ENCODE measurements at places on chromosomes 11 and 22.

DNA sequence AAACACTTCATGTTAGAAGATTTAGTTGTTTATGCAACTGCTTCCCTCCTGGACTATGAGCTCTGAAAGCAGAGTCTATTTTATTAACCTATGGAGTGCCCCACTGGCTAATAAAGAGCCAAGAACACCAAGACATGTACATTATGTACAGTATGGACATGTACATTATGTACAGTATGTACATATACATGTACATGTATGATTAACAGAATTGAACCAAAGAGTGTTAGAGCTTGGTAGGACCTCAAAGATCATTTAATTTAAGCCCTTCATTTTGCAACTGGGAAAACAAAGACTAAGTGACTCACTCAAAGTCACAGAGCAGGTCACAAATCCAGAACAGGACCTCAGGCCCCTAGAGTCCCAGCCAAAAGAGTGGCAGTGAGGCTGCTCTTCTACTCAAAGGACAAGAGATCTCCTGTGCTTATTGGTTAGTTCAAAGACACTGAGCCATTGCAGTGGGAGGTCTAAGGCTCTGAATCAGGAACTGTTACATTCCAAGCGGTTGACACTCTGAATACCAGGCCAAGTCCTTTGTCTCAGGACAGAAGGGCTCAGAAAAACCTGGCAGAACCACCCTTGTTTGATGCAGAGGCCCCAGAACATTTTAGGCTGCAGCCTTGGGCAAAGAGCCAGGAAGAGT, 103.8 kb downstream of the FAM168A start:
- DNase-seq = peak; percentile 34

DNA sequence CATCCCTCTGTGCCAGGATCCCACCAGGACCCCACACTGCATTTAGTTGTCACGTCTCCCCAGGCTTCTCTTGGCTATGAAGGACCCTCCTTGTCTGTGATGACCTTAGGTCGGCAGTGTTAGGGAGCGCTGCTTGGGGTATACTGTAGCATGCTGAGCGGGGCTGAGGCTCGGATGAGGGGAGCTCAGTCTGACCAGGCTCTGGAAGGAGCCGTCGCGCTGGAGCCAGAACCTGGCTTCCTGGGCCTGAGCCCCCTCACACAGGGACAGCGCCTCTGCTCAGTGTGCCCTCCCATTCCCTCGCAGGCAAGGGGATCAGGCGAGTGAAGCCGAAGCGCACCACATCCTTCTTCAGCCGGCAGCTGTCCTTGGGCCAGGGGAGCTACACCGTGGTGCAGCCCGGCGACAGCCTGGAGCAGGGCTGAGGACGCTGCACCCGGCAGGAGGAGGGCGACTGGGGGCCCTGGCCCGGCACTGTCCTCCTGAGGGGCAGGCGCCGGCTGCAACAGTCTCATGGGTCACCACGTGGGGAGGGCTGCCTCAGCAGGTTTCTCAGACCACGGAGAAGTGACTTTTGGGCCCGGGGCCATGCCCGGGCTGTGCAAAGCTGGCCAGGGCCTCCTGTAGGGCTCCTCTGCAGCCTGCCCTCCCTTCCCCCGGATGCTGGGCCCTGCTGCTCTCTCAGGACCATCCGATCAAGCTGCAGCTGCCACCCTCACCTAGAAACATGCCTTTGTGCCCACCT, 11.5 kb upstream of the NEAT1 start:
- DNase-seq = no peak

GRCh38 chr11:90698238-90698637, 475.4 kb upstream of the CHORDC1 start:
- no peak for DNase-seq

DNA sequence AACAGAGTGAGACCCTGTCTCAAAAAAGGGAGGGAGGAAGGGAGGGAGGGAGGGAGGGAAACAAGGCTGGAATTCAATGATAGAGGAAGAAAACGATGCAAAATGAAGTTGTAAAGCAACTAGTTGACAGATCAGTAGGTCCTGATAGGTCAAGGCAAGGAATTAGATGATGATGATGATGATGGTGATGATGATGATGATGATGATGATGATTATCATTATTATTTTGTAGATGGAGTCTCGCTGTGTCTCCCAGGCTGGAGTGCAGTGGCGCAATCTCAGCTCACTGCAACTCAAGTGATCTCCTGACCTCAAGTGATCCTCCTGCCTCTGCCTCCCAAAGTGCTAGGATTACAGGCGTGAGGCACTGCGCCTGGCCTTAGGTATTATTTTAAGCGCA, 11.3 kb upstream of the L3MBTL2 start:
- no peak for DNase-seq

GRCh38 chr22:25746012-25746373, 4.0 kb downstream of the MYO18B start:
- no peak for DNase-seq

- no peak for DNase-seq
Observed at GRCh38 chr22:46748908-46749675, 11.0 kb upstream of the CERK start.

- no peak for DNase-seq
Observed at GRCh38 chr11:134589129-134589528, 177.1 kb upstream of the B3GAT1 start.

- no peak for DNase-seq
Observed at GRCh38 chr11:123238297-123238696, 43.2 kb upstream of the CLMP start.

GRCh38 chr11:76839311-76839710, 21.4 kb upstream of the ACER3 start:
- no peak for DNase-seq

GRCh38 chr11:100929377-100929776, 200.2 kb downstream of the PGR start:
- no peak for DNase-seq

- no peak for DNase-seq
Observed at GRCh38 chr22:30647536-30647935, 12.0 kb downstream of the SLC35E4 start.

DNA sequence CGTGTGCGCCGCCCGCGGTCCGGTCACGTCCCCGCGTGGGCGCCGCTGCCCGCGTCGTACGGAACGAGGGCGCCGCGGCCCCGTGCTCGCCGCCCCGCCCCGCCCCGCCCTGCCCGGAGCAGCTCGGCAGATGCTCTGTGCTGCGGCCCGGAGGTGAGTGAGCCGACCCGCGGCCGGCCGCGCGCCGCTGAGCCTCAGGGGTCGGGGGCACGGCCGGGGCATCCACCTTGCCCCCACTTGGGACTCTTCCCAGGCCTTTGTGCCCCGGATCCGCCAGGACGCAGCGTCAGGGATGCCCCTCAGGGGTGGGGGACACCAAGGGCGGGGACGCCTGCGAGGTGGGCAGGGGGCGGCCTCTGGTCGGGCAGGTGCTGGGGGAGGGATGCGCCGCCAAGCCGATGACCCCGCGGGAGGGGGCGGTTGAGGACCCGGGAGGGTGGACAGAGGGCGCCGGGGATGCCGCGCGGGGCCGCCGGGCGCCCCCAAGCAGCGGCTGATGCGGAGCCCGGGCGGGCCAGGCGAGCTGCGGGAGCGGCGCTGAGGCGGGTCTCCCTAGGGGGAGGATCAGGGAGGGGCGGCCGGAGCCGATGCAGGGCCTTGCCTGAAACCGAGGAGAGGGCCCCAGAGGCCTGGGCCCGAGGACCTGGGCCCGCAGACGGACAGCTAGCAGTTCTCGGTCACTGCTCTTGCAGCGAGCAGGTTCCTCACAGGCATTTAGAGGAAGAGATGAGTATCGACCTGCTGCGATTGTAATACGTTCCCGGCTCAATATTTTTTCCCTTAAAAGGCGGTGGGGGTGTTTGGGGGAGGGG, at the start of gene GNAZ:
TSS of gene GNAZ (plus strand) at position 102 of the 812 bp plus-strand sequence. CDS start 25,177 bp downstream, outside the sequence.
- no peak for DNase-seq

DNA sequence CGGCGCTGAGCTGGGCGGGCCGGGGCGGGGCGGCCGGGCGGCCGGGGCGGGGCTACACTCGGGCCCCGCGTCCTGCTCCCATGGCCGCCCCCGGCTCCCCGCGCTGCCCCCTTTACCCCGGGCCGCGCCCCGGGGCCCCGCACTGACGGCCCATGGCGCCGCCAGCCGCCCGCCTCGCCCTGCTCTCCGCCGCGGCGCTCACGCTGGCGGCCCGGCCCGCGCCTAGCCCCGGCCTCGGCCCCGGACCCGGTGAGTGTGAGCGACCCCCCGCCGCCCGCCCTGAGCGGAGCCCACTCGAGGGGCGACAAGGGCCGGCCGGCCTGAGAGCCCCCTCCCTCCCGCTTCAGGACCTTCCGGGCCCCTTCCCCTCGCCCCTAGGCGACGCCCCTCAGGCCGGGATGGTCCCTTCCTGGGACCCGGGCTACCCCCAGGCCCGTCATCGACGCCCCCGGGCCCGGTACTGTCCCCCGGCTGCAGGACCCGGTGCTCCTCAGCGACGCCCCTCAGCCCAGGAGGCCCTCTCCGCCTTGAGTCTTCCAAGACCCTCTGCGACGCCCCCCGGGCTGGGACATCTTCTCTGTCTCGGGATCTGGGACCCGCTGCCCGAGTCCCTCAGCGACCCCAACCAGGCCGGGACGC, at the start of gene KREMEN1:
TSS of gene KREMEN1 (plus strand) at position 57 of the 639 bp plus-strand sequence. CDS start at position 153, 96 bp downstream.
- DNase-seq = no peak

GRCh38 chr11:8863838-8864237, 47.2 kb upstream of the AKIP1 start:
- no peak for DNase-seq

DNA sequence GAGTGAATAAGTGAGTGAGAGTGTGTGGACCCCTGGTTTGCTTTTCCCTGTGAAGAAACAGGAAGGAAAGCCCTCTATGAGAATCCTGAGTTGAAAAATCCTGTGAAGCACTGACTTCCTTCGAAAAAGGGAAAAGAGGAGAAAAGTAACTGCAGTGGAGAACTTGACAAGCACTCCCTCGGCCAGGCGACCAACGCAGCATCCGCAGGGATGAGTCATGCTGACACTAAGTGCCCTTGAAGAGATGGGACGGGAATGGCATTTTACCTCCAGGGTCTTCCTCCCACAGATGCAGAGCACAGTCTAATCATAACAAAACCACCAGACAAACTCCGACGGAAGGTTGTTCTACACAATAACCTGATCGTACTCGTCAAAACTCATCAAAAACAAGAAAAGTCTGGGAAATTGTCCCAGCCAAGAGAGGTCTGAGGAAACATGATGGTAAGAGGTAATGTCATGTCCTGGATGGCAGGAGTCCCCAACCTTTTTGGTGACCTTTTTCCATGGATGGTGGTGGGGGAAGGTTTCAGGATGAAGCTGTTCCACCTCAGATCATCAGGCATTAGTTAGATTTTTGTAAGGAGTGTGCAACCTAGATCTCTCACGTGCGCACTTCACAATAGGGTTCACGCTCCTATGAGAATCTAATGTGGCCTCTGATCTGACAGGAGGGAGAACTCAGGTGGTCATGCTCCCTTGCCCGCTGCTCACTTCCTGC, 132.2 kb upstream of the B3GAT1 start:
- DNase-seq = no peak

GRCh38 chr22:36258701-36259614, 6.0 kb downstream of the APOL1 start:
- DNase-seq = no peak

GRCh38 chr22:42162728-42163489, 32.3 kb upstream of the CYP2D6 start:
- DNase-seq = no peak

GRCh38 chr11:39570526-39570925, 1888.9 kb downstream of the LRRC4C start:
- no peak for DNase-seq

DNA sequence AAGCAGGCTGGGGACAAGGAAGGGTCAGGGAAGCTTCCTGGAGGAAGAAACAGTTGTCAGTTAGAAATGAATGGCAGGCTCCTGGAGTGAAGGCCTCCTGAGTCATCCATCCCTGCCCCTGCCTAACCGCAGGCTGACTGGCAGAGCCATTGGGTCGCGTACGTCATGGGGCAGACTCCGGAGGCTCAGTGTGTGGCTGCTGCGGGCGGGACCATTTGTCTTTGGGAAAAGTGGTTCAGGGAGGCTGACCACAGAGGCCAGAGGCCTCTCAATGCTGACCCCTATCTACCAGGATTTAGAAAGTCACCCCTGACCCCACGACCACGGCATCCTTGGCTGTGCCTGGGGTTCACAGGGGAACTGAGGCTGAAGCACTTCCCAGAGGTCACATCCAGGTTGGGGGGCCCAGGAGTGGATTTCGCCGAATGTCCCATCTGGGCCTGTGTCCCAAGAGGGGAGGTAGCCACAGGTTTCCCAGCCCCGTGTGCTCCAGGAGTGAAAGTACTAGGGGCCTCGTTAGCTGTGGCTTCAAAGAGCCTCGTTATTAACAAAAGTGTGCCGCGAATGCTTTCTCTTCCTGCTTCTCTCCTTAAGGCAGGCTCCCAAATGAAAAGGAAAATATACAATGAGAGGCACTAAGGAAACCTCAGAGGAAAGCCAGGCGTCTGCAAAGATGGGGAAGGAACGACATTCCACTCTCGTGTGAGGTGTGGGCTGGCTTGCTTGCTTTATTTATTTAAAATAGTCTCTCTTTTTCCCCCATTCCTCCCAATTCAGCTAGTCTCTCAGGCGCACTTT, 58.9 kb downstream of the FLRT1 start:
- peak; percentile 20 for DNase-seq

DNA sequence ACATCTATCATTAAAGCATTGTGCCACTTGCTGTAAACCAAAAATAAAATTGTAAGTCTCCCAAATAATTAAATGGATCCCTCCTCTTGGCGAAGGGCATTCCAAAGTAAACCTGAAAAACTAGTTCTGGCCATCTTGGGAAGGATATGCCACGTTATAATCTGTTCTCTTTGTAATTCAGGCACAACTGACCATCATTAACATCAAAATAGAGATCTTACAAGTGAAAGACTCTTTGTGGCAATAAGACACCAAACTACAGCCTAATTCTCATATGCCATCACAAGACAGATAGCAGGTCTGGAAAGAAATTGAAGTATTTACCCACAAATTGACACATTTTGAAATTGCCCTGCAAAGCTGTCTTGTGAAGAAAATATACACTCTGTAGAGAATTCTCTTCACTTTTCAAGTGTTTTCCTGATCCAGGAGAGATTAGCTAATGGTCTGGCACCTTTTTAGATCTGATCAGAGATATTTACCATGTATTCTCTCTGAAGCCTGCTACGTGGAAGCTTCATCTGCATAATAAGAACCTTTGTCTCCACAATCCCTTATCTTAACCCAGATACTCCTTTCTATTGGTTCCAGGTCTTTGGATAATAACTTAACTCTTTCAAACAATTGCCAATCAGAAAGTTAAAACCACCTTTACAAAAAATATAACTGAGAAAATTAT, 630.4 kb upstream of the CCDC179 start:
- DNase-seq = no peak

- no peak for DNase-seq
Observed at GRCh38 chr11:114246321-114247069, 49.7 kb upstream of the NNMT start.

- no peak for DNase-seq
Observed at GRCh38 chr22:19130959-19131684, at the start of gene TSSK2. Gene TSSK2, plus strand, starts transcription at chr22:19131308. Its CDS starts 92 bp downstream, at chr22:19131400.

DNA sequence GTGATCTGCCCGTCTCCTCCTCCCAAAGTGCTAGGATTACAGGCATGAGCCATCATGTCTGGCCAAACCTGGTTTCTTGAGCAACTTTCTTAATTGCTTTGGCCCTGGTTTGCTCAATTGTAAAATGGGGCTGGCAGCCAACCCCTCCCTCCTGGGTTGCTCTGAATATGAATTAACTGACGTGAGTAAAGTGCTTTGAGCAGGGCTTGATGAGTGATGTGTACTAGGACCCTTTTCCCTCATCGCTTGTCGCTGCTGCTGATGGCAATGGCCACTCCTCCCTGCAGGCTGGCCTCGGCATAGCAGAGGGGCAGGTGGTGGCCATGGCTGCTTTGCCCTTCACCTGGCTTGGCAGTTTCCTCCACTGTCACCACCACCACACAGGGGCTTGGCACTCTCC, 41.5 kb downstream of the RNF141 start:
- no peak for DNase-seq
